Stimulated activated CD4-positive, alpha-beta T cell treated with anti-CD3 and anti-CD28 coated beads, Interleukin-15, amount 100 ng/mL, for 1 hour (primary cell): ENCODE measurements at places on chromosomes 3 and 15.

DNA sequence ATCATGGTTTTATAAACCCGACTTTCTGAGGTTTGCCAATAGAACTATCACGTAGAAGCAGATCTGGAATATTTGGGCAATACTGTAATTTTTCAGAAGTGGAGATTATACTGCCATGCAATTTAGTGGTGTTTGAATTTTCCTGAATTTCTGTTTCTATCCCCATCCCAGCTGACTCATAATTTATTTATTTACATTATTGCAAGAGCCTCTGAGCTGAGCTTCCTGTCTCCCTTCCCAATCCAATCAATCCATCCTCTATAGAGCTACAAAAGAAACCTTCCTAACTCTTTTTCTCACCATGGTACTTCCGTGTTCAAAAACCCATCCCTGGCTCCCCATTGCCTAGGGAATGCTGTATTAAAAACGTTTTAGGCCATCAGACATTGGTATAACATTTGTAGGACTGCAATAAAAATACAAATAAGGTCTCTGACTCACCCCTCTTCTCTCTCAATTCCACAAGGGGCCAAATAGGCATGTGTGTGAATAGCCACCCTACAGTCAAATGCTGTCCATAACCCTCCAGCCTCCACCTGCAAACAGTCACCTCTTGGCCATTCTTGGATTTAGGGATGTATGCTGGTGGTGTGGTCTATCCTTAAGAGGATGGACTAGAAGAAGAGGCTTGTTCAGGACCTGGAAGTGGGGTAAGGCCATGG is 190.7 kb downstream of the CD47 start:
- no peak for DNase-seq

DNA sequence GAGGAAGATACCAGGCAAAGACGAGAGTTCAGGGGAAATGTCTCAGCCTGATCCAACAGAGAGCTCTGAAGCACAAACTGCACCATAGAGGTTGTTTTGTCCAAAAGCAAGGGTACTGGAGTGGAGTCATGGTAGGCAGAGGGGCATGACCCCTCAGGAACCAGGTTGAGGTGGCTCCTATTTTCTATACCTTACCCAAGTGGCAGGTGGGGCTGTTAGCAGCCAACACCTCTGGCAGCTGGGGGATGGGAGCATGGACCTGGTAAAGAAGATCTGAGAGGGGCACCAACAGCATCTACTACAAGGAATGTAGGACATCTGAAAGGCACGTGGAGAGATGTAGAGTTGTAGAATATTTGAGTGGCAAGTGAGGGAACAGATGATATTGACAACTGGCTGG is 85.2 kb downstream of the GAP43 start:
- DNase-seq, result no peak

DNA sequence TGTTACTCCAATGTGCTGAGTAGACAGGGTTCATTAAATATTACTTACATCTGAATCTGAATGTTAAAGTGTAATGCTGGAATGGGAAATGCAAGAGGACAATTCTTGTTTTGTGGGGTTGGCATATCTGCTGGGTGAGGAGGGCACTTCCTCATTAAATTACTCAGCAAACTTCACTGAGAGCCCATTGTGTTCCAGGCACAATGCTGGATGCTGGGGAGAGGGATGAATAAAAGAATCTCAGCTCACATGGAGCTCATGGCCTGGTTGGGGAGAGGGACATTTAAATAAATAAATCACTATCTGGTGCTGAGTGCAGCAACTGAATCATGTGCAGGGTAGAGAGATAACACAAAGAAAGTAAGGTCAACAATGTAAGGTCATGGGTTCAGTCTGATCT is 199.2 kb upstream of the CFAP20DC start:
- DNase-seq, result no peak

DNA sequence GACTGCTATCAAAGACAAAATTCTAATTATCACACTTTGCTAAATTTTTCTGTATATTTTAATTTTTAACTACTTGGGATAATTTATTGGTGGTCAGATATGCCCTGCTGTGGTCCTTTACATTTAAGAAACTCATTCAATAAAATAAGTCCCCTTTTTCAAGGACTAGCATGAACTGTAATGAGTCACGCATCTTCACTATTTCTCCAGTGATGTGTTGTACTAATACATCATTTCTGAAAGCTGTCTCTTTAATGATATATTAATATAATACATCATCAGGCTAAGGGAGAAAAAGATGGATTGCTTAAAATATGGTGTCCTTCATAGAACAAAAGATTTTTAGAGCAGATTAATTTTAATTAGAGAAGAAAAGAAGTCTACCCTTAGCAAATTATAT is 901.4 kb downstream of the DIPK2A start:
- no peak for DNase-seq

DNA sequence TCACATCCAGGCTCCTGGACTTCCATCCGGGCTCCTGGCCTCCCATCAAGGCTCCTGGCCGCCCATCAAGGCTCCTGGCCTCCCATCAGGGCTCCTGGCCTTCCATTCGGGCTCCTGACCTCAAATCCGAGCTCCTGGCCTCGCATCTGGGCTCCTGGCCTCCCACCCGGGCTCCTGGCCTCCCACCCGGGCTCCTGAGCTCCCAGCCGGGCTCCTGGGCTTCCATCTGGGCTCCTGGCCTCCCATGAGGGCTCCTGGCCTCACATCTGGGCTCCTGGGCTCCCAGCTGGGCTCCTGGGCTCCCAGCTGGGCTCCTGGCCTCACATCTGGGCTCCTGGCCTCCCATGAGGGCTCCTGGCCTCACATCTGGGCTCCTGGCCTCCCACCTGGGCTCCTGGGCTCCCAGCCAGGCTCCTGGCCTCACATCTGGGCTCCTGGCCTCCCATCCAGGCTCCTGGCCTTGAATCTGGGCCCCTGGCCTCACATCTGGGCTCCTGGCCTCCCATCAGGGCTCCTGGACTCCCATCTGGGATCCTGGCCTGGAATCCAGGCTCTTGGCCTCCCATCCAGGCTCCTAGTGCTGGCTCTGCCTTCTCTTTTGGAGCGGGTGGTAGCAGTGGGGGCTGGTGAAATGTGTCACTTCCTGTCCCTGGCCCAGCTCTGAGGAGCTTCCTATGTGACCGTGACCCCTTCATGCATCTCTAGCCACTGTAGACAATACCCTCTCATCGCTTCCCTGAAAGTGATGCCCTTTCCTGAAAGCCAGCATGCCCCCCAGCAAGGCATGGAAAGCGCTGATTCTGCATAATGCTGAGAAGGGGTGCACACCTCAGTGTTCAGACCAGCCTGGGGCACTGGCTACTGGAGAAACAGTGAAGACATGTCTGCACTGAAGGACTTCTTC is 62.7 kb upstream of the BLM start:
- DNase-seq, result no peak

GRCh38 chr3:141103067-141103466 is 51.9 kb downstream of the SPSB4 start:
- no peak for DNase-seq

DNA sequence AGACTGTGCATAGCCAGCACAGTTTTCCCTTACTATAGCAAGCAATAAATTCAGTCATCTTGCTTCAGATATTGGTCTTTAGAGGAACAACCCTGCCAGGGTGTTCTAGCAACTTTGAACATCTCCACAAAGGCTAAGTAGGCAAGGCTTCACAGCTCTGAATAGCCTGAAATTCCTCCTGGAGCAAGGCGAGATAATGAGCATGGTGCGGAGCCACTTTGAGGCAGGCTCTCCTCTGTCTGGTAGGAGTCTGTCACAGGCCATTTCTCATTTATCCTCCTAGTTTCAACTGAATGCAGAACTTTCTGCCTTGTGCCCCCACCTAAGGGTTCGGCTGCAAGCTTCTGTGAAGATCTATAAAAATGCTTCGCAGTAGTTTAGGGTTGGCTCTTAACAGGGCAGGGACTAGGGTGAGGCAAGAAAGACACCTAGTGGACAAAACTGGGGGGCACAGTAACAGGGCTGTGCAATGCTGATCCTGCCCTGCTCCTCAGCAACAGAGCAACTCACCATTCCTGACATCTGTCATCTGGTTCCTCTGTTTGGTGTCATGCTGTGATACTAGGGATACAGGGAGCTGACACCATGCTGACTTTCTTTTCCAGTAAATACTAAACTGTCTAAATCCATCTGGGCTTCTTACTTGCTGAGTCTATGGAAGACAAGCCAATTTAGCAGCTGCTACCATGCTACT is 16.6 kb upstream of the EHHADH start:
- no peak for DNase-seq

- DNase-seq, result peak; percentile 88
Measured at GRCh38 chr3:10248184-10248983, at the start of gene TATDN2. Gene TATDN2, plus strand, starts transcription at chr3:10248459. Its CDS starts 742 bp downstream, at chr3:10249201.

GRCh38 chr3:46700772-46701171 is 420 bp upstream of the TMIE start:
- DNase-seq, result no peak

DNA sequence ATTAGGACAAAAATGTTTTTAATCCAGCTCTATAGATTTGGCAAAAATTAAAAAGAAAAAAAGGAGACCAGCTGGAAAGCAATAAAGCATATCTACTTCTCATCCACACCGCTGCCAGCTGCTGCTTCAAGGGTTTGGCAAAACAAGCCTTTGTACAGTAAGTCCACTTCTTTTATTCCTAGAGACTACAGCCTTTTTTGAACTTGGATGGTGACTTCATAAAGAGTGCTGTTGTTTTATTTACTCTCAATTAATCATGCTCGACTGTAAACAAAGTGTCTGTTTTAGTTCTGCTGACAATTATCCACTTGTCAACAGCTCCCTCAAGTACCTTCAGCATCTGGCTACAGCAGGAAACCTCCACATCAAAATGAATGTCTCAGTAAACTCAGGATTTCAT is 12.3 kb upstream of the FOXB1 start:
- DNase-seq, result no peak

DNA sequence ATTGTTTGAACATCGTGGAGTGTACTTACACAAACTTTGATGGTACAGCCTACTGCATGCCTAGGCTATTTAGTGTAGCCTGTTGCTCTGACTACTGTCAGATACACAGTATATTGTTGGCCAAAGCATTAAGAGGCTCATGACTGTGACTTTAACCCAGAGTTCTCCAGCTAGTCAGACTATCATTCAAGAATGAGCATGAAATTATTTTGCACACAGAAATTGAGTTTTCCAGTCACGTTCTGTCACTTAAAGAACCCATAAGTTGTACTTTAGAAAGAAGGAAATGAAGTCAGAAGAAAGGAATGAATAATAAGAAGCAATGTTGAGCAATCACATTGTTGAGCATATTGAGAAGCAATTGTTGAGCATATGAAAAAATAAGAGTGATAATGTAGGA is 37.6 kb upstream of the SLC22A13 start:
- DNase-seq, result no peak

- no peak for DNase-seq
Measured at GRCh38 chr15:63339006-63339766, 42.5 kb downstream of the CA12 start.

- DNase-seq, result no peak
Measured at GRCh38 chr15:60960517-60960916, 268.6 kb downstream of the RORA start.

DNA sequence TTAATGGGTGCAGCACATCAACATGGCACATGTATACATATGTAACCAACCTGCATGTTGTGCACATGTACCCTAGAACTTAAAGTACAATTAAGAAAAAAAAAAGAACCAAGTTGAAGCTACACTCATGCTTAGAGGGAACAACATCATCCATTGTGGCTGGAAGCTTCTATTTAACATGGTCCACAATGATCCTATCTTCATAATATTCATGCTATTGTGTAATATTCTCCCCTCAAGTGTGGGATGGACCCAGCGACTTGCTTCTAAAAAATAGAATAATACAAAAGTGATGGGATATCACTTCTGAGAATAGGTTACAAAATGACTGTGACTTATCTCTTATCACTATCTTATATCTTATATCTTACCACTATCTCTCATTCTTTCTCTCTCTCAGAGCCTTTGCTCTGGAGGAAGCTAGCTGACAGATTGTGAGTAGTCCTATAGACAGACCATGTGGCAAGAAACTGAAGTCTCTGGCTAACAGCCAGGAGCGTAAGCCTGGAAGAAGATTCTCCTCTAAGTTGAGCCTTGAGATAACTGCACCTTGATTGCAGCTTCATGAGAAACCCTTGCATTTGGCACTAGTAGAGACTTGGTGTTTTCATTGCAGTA is 198.5 kb upstream of the MRPL3 start:
- no peak for DNase-seq

GRCh38 chr3:2976212-2976611 is 134.0 kb downstream of the IL5RA start:
- DNase-seq, result no peak

GRCh38 chr15:71883447-71883846 is 73.1 kb downstream of the NR2E3 start:
- DNase-seq, result no peak
